Trophoblast cell (in vitro differentiated cells and primary cell): ENCODE measurements at places on chromosomes 2 and 18.

GRCh38 chr2:233079953-233080835 is 20.1 kb downstream of the INPP5D start:
- DNase-seq, result no peak

GRCh38 chr18:11849841-11850634 is 1.2 kb upstream of the CHMP1B start:
- peak; percentile 99 for DNase-seq

GRCh38 chr2:6995391-6996097 is 78.3 kb downstream of the RNF144A start:
- DNase-seq, result no peak

- DNase-seq, result peak; percentile 72
These were observed 1.8 kb downstream of the CHRNA1 start for GRCh38 chr2:174762464-174762863.

DNA sequence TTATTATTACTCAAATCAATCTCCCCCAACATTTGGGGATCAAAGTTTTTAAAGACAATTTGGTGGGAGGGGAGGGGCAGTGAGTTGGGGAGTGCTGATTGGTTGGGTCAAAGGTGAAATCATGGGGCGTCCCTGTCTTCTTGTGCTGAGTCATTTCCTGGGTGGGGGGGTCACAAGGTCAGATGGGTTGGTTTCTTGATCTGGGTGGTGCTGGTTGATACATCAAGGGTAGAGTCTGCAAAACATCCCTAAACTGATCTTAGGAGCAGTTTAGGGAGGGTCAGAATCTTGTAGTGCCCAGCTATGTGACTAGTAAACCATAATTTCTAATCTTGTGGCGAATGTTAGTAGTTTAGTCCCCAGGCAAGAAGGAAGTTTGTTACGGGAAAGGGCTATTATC is 67.4 kb downstream of the MOGAT1 start:
- DNase-seq, result no peak

DNA sequence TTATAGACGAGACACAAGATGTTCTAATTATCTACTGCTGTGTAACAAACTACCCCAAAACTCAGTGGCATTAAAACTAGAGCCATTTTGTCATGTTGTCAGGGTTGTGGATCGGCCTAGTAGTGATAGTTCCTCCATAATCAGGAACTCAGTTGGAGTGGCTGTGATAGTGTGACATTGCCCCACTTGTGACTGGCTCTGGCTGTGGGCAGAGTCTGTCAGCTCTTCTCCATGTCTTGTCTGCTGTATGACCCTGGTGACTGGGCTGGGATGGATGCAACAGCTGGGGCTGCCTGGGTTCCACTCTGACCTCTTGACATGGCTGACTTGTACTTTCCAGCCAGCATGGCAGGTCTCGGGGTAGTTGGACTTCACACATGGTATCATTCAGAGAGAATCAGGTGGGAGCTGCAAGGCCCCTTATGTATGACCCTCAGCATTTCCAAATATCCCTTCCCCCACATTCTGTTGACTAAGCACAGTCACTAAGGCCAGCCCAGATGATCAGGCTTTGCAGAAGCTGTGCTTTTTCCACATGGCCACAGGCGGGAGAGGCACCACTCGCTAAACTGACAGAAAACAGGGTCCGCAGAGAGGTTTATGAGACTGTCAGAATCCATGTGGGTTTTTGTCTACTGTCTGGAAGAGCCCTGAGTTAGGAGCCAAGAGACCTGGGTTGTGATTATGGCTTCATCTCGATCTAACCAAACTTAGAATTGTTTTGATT is 50.3 kb downstream of the SETBP1 start:
- no peak for DNase-seq

- no peak for DNase-seq
These were observed 166.3 kb upstream of the SERTAD2 start for GRCh38 chr2:64819774-64820688.

GRCh38 chr2:196993617-196994016 is 67.1 kb upstream of the PGAP1 start:
- no peak for DNase-seq

- DNase-seq, result no peak
These were observed 145.8 kb downstream of the MYO3B start for GRCh38 chr2:170323743-170324142.

- DNase-seq, result no peak
These were observed 32.1 kb downstream of the ASAP2 start for GRCh38 chr2:9238591-9239326.

- no peak for DNase-seq
These were observed 42.0 kb downstream of the CTNNA2 start for GRCh38 chr2:79554899-79555298.

GRCh38 chr2:204869132-204869823 is 324.0 kb downstream of the PARD3B start:
- no peak for DNase-seq

GRCh38 chr18:8380006-8380405 is 229.2 kb upstream of the RAB12 start:
- no peak for DNase-seq

DNA sequence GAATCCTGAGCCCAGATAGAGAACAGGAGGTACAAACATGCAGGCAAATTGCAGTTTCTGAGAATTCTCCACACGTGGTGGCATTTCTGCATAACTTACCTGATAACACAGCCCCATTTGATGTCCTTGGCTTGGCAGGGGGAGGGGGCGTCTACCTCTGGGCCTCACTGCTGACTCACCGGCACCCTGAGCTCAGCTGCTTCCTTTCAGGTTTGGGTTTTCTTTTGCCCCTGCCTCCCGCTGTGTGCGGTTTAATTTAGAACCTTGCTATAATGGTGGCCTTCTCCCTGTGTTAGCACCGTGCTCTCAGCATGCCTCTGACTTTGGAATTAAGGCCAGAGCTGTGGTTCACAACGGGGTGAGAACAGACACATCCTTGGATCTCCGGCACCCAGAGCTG is 4.4 kb downstream of the CTIF start:
- DNase-seq, result no peak

GRCh38 chr2:59733970-59734369 is 819.5 kb downstream of the BCL11A start:
- no peak for DNase-seq

DNA sequence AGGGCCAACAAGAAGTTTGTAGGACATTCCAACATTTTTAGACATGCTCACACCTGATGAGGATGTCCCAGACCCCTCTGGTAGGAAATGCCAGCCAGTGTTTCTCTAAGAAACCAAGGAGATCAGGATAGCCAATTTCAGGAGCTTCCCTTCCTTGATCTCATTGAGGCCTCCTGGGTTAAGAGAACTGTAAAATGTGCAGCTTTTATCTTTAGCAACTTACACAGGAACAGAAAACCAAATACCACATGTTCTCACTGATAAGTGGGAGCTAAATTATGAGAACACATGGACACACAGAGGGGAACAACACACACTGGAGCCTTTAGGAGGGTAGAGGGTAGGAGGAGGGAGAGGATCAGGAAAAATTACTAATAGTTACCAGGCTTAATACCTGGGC is 99.6 kb upstream of the MAP2 start:
- DNase-seq, result no peak

DNA sequence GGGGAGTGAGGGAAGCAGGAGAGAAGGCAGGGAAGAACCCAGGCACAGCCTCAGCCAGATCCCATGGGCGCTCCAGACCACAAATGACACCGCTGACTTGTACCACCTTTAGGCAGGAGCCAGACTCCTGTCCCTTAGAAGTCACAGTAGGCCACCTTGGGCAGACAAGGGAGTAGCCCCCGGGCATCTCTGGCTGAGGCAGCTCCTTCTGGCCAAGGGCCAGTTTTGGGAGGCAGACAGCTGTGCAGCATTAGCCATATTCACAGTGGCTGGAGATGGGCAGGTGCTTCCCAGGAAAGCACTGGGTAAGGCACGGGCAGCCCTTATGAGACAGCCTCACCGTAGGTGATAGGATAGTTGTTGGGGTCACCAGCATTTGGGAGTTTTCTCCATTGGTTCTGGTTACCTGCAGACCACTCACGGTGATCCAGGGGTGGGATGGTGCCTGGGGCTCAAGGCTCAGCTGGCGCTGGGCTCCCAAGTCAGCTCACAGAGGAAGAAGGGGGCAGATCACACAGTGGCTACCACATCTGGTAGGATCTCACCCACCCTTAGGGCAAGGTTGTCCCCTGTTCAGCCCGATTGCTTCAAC is 2.1 kb downstream of the ASTL start:
- no peak for DNase-seq
